ENCODE measurements at places on chromosomes 1 and 21.
A peak's percentile ranks its signal among the peaks of the same experiment; 100 is the strongest.

- no peak for DNase-seq
Observed at GRCh38 chr1:14320518-14320917, 278.0 kb upstream of the KAZN start.

DNA sequence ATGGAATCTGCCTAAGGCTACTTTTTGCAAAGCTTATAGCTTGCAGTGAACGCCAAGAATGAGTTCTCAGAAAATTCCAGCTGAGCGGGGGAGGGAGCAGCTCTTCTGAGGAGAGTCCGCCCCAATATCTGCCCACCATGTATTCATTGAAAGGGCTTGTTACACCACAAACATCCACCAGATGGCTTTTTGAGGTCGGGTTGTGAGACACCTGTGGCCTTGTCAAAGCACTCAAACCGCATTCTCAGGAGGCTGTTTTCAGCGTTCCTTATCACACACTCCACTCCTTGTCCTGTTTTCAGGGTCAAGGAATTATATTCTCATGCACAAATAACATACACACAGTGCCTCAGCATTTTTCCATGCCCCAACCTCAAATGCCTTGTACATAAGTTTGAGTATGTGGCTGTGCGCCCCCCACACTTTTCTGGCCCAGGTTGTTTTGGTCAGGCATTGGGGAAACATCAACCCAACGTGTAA is 3.9 kb upstream of the C4BPB start:
- peak; percentile 38 for DNase-seq

- DNase-seq, result no peak
Observed at GRCh38 chr1:35660581-35661473, 19.5 kb upstream of the PSMB2 start.

GRCh38 chr1:22915231-22915630 is 57.4 kb downstream of the LACTBL1 start:
- DNase-seq, result no peak

DNA sequence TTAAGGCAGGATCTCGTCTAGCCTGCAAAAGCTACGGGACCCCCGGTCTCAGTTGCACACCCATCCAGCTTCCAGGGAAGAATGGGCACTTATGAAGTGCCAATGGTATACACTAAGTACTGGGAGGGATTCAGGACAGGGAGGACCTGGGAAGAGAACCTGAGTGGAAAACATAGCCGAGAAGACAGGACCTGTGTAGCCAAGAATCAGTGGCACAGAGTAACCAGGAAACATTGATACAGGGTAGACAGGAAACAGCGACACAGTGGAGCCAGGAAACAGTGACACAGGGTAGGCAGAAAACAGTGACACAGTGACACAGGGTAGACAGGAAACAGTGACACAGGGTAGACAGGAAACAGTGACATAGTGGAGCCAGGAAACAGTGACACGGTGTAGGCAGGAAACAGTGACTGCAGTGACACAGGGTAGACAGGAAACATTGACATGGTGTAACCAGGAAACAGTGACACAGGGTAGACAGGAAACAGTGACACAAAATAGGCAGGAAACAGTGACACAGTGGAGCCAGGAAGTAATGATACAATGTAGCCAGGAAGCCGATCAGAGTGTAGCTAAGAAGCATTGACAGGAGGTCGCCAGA is 138.0 kb upstream of the ARHGEF16 start:
- DNase-seq, result no peak

- no peak for DNase-seq
Observed at GRCh38 chr1:247402120-247402675, 13.8 kb upstream of the NLRP3 start.

- DNase-seq, result no peak
Observed at GRCh38 chr1:84442256-84442655, 36.8 kb upstream of the RPF1 start.

DNA sequence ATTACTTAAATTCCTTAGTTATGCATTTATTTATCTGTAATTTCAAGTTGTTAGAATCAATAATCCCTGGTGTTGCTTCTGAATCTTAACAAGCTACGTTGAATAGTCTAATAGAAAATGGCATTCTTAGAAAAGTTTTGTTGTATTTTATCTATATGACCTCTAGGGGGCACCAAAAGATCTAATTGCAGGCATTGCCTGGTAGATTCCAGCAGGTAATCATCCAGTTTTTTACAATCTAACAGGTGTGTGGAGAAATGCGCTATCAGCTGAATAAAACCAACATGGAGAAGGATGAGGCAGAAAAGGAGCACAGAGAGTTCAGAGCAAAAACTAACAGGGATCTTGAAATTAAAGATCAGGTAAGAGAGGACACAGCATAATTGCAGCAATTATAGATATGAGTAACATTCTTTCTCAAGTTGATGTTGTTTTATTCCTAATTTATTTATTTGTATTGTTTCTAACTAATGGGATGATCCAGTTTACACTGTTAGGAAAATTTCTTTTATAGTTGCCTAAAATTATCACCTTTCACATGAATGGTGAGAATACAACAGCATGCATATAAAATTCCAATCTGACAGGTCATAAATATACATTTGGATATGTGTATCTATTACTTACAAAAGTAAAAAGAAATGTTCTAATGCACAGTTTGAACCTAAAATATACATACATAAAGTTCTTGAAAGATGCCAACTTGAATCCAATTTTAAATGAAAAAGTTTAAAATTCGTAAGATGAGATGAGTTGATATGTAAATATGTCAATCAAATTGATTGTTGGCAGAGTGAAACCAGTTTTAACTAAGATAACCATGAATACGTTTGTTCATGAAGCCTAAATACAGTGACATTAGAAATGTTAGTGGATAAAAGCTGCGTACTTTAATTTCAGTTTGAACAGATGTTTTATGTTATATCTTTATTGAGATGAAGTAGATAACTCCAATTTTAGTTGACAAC is 88.4 kb downstream of the SDCCAG8 start:
- DNase-seq, result peak; percentile 91

DNA sequence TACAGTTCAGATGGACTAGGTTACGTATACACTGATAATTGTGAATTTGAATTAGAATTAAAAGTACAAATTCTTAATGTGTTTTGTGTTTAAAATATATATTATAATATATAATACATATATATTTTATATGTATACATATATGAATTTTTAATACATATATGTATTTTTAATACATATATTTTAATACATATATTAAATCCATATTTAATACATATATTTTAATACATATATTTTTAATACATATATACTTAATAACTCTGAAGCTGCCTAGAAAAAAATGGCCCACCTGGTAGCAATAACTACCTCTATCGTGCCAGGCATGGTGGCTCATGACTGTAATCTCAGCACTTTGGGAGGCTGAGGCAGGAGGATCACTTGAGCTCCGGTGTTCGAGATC is 179.1 kb upstream of the SAMSN1 start:
- no peak for DNase-seq

DNA sequence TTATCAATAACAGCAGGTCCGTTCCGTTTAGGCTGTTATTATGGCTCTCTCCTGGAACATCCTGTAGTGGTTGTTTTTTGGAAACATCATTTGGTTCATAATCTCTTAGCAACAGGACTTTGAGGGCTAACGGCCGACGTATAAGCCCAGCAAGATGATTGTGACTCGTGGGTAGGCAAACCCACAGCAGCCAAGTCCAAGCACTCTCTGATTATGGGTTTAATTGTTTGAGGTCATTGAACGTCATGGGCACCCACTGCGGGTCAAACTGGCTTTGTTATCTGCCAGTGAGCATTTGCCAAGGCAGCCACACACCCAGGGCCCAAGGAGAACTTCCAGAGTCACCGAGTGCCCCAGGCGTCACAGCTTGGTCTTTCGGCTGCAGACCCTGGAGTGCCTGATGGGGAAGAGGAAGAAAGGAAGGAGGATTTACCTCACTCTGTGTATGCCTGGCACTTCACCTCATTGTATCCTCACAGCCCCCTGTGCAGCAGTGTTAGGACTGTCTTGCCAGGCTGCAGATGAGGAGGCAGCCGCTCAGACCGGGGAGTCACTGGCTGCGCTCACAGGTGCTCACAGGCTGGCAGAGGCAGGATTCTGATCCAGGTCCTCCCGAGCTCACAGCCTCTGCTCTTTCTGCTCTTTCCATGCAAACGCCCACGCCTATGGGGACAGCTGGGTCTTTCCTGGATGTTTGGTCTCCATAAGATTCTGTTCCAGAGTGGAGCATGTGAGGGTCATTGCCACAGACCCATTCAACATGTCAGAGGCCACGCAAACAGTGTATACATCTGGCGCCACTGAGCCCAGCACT is 30.8 kb upstream of the EPS8L3 start:
- DNase-seq, result no peak

DNA sequence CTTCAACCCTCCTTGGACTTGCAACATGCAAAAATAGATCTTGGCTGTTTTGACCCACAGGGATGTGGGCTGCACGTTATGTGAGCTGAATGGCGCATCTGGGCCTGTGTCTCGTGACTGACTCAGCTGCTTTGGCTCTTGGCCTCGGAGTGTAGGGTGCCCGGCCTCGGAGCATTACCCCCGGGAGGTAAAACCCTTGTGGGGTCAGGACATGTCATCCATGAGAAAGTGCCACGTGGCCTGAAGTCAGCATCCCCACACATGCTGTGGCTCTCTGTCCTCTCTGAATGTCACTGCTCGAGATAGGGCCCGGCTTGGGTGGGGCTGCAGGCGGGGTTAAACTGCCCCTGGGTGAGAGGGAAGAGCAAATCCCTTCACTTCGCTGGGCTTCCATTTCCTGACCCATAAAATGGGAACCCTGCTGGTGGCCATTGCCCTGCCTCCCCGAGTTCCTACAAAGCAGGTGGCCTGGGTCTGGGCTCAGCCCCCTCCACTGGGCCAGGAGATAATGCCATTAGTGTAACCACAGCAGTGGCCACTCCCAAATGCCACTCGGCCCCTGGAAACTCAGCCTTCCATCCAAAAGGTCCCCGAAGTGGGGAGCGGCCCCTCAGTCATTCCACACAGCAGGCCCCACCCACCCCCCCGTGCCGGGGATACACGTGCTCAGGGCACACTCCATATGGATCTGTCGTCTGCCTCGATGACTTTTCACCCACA is 22.8 kb upstream of the TSPEAR start:
- no peak for DNase-seq

DNA sequence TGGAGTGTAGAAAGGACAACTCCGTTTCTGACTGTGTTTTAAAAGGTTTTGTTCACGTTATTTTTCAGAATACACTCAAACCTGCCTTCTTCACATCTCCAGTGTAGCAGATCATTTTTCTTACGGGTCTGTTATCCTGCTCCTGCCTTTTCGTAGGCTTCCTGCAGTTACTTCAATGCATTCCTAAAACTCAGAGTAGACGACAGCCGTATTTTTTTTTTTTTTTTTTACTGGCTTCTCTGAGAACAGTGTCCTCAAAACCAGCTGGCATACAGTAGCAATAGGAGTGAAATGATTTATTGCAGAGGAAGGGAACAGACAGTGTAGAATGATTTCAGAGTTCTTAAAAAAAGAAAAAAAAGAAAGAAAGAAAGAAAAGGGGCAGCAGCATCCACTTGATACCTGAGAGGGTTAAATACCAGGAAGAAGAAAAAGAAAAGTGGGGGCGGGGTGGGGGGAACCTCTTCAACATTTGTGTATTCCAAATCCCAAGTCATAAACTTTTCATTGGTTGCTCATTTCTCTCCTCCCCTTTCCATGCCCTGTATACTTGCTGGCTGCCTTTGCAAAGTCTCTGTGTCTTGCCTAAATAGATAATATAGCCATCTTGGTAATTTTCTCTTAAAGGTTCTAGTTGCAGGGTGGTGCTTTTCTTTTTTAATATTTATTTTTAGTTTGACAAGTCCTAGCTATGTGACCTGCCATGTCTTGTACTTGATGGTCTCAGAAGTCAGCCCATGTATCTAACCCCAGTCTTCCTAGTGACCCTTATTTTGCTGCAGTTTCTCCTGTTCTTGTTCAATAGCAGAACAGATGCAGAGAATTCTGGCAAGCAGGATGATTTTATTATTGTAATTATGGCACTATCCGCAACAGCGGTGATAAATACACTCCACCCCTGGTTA is 2.8 kb downstream of the TGFB2 start:
- peak; percentile 54 for DNase-seq

DNA sequence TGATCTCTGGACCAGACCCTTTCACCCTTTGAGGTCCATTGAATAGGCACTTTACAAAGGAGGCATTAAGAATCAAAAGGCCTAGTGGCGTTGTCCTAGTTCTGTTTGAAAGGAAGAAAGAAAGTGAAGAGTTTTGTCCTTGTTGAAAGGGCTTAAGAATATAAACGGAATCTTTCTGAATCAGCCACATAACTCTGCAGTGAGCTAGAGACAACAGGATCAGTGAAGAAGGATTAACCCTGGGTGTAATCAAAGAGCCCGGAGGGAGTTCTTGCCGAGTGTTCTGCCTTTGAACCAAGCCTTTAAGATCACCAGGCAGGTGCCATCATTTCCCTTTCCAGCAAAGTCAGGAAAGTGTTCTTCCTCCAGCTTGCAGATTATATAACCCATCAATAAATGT is 54.8 kb upstream of the CNTN2 start:
- DNase-seq, result no peak

GRCh38 chr1:30399026-30399425 is 324.4 kb downstream of the MATN1 start:
- DNase-seq, result no peak

- no peak for DNase-seq
Observed at GRCh38 chr1:234545517-234546386, 64.2 kb downstream of the IRF2BP2 start.

DNA sequence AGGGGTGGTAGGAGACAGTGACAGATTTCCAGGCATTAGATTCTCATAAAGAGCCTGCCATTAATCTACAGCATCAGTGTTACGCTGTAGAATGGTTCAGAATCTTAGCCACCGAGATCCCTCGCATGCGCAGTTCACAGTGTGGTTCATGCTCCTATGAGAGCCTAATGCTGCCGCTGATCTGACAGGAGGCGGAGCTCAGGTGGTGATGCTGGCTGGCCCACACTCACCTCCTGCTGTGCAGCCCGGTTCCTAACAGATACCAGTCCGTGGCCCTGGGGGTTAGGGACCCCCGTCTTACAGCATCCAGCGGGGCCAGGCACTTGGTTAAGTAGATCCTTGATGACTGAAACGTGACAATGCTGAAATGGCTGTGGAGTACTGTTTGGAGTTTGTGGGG is 163.6 kb upstream of the C1orf21 start:
- DNase-seq, result no peak

DNA sequence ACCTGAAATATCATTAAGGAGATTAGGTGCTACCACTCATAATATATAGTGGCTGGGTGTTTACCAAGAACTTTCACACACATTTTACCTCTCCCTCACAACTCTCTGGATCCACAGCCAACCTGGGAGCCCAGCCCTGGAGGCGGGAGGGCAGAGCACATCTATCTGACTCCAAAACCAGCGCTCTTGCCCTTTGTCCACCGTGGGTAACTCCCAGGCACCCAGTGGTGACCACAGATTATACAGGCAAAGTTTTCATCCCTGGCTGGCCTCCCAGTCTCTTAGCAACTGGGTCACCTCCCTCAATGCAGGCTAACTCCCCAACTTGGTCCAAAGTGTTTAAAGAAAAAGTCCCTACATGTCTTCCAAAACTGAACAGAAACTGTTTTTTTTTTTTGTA is 2.4 kb downstream of the PAQR7 start:
- DNase-seq, result no peak

- DNase-seq, result no peak
Observed at GRCh38 chr1:167443757-167444156, 74.6 kb downstream of the CD247 start.
